ENCODE measurements at places on chromosomes 16 and 17.

GRCh38 chr16:84907575-84907974 is 87.8 kb downstream of the CRISPLD2 start:
- no peak for DNase-seq

DNA sequence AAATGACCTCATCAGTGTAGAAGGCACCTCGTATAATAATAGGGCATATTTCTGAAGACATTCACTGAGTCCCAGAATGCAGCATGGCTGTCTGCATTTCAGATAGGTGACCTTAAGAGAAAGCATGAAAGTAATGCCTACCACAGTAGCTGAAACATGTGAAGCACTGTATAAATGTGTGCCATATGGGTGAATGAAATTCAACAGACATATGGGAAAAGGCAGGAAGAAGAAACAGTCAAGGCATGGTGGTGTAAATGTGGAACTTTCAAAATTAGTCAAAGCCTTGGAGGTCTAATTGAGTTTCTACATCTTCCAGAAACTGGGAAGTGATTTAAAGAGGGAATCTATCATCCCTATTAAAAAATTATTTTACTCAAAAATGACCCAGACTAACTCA is 698.2 kb upstream of the GOT2 start:
- DNase-seq = no peak

DNA sequence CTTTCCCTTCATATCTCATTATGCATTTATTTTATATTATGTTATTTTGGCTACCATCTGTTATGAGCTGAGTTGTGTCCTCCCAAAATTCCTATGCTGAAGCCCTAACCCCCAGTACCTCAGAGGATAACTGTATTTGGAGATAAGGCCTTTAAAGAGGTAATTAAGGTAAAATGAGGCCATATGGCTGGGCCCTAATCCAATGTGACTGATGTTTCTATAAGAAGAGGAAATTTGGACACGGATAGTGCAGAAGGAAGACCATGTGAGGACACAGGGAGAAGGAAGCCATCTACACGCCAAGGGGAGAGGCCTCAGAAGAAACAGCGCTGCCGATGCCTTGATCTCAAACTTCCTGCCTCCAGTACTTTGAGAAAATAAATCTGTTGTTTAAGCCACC is 557.7 kb upstream of the CDH5 start:
- DNase-seq = no peak

- no peak for DNase-seq
Measured at GRCh38 chr17:36740157-36740556, 138.8 kb downstream of the MRM1 start.
